Thymus (tissue), 14 donors: ENCODE measurements at places on chromosomes 13 and 19. TPM values are rescaled to one million over a fixed set of nuclear protein-coding genes. Genes with fewer than 3 reads are reported as not detected.

Gene PLVAP
- 57.1 TPM for polyA plus RNA-seq

Gene SSC5D
- polyA plus RNA-seq, result 1.8 TPM

Gene GPATCH1
- 8.7 TPM for polyA plus RNA-seq

Gene CRX
- 0.05 TPM for polyA plus RNA-seq
